ENCODE measurements at places on chromosomes 3 and 15. TPM values are rescaled to one million over a fixed set of nuclear protein-coding genes. Genes with fewer than 3 reads are reported as not detected.

SLC2A2 gene
- not detected for total RNA-seq

LRTM1 gene
- total RNA-seq: not detected

RARRES1 gene
- 36.3 TPM for total RNA-seq

BFSP2 gene
- total RNA-seq: not detected

SPTBN5 gene
- total RNA-seq: 1.6 TPM

GOLGA8N gene
- 11.1 TPM for total RNA-seq

GOLGA8R gene
- 3.8 TPM for total RNA-seq

TJP1 gene
- total RNA-seq: 211 TPM

LMAN1L gene
- not detected for total RNA-seq

ITGA11 gene
- total RNA-seq: 1.7 TPM

SH2D7 gene
- 0.25 TPM for total RNA-seq

PLXNA1 gene
- 51.7 TPM for total RNA-seq

MYD88 gene
- 35.4 TPM for total RNA-seq

NR1I2 gene
- 0.55 TPM for total RNA-seq

NME9 gene
- total RNA-seq: 9.8 TPM

C3orf49 gene
- total RNA-seq: not detected

WWTR1 gene
- total RNA-seq: 88.9 TPM

C3orf22 gene
- 0.28 TPM for total RNA-seq

CPEB1 gene
- 4.0 TPM for total RNA-seq

PDCD7 gene
- 17.0 TPM for total RNA-seq

TRH gene
- total RNA-seq: not detected

ZPLD1 gene
- not detected for total RNA-seq

COL8A1 gene
- total RNA-seq: 50.6 TPM

CAMKV gene
- total RNA-seq: not detected

CLEC3B gene
- 52.3 TPM for total RNA-seq

ACTC1 gene
- total RNA-seq: 3.4 TPM

SKOR1 gene
- 0.17 TPM for total RNA-seq

SPINT1 gene
- total RNA-seq: 118 TPM

CYP1A1 gene
- total RNA-seq: 1.00 TPM

ATP13A4 gene
- 114 TPM for total RNA-seq

RYR3 gene
- total RNA-seq: 1.4 TPM

CNTN4 gene
- 8.9 TPM for total RNA-seq
